A673 (cell line): ENCODE measurements at places on chromosomes 4 and X. TPM values are rescaled to one million over a fixed set of nuclear protein-coding genes. Genes with fewer than 3 reads are reported as not detected.

DNA sequence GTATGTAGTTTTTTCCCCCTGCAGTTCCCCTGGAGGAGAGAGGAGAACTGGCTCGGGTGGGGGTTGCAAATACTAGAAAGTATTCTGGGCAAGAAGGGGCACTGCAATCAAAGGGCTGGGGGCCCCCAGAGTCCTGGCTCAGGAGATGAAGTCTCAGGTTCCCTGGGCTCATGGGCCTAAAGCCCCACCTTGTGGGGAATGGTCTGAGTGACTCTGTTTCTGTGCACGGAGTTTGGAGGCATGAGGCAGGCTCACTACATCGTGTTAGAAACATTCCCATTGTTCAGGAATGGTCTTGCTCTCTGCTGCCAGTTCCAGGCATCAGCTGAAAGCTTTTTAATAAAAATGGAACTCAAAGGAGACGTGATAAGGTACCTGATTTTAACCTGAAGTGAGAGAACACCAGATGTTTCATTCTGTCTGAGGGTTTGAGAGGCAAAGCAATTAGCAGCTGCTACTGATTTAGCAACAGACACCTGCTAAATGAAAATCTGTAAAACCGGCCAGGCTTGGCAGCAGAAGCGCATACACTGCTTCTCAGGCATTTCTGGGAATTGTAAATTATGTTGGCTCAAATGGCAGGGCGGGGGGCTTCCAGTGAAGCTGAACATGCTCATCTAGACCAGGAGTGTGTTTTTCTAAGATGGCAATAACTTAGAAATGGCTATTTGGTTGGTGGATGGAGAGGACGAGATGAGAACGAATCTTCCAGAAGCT is 122.7 kb downstream of the TMEM164 start:
- H3K27me3 ChIP-seq: no peaks in the 10 kb centered on the region
- H3K27ac ChIP-seq: no peak overlapping the region
- H3K4me1 ChIP-seq: no peaks in the 10 kb centered on the region

- no peak overlapping the region for H3K27ac ChIP-seq
- H3K4me1 ChIP-seq: peaks cover 2% of the 10 kb centered on the region
- H3K36me3 ChIP-seq: no peaks in the 10 kb centered on the region
- H3K4me3 ChIP-seq: no peak overlapping the region
Measured at GRCh38 chr4:183330841-183331240, 8.6 kb upstream of the CLDN24 start.

DNA sequence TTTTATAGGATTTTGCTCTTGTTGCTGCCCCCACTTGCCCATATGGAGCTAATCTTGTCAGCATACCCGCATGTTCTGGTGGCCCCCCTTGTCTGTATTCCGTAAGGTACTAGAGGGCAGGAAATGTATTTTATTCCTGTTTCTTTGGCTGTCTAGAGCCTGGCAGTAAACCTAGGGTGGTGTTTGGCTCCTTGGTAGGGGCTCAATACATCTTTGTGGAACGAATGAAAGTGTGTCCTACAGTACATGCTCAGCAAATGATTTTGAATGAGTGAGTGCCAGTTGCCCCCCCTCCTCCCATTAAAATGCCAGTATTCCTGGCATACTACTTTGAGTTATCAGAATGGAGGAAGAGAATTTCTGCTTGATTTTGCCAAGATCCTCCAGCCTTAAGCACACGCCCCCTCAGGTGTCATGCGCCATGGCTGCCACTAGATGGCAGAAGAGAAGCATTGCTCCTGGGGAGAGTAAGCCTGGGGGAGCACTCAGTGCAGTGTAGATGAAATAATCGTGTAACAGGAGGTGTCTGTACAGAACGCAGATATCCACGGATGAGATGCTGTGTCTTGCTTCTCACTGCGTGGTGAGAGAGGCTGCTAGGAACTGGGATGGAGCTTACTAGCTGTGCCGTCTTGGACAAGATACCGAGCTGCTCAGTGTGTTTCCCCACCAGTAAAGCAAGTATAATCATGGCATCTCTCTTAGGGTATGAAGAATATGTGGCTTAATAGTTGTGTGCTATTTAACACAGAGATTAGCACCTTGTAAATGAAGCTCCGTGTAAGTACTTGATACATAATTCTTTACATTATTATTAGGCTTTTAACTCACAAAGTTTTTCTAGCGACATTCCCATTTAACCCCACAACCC is 17.2 kb upstream of the RNF212 start:
- H3K27me3 ChIP-seq: peaks cover 15% of the 10 kb centered on the region
- DNase-seq: peak; percentile 82
- no peaks in the 10 kb centered on the region for H3K36me3 ChIP-seq

GRCh38 chr4:52846502-52846901 is 15.6 kb upstream of the RASL11B start:
- no peak overlapping the region for H3K4me3 ChIP-seq
- H3K27ac ChIP-seq: no peak overlapping the region
- DNase-seq: no peak
- H3K4me1 ChIP-seq: no peaks in the 10 kb centered on the region

DNA sequence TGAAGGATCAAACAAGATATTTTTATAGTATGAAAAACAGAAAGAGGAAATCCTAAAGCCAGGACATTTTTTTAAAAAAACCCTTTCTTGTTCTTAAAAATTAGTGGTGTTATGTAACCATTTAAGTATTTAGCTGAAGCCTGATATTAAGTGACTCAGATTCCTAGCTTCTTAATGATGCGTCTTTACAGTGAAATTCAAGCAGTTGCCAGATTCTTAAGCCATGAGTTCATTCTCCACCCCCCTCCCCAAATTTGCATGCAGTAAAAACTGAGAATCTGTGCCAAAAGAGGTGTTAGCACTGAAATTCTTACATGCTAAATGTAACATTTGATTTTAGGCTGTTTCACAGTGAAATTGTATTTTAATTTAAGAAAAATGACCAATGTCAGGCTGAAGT is 180.8 kb downstream of the RAPGEF2 start:
- H3K27ac ChIP-seq: peak overlapping the region; percentile 73
- H3K4me1 ChIP-seq: peaks cover 57% of the 10 kb centered on the region
- DNase-seq: peak; percentile 91
- H3K27me3 ChIP-seq: no peaks in the 10 kb centered on the region
- H3K36me3 ChIP-seq: no peaks in the 10 kb centered on the region

- no peak for DNase-seq
- H3K27me3 ChIP-seq: peaks cover 60% of the 10 kb centered on the region
- H3K27ac ChIP-seq: no peak overlapping the region
- H3K36me3 ChIP-seq: no peaks in the 10 kb centered on the region
- H3K4me1 ChIP-seq: no peaks in the 10 kb centered on the region
- no peak overlapping the region for H3K4me3 ChIP-seq
Measured at GRCh38 chr4:8681391-8681790, 88.8 kb downstream of the CPZ start.

DNA sequence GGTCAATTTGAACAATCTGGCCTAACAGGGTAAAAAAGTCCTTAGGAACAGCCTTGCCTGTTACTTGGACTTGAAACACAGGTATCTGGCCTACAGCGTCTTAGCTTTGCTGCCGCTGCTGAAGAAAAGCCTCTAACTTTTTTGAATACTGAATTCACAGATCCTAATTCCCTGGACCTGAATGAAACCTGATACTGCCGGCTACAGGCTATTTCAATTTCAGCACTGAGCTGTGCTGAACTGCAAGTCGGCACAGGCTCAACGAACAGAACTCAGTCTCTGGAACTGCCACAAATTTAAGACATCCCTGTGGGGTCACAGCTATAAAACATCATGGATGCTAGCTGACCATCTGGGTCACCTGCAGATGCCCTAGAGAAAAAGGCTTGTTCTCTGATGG is 7.2 kb downstream of the NR0B1 start:
- H3K4me1 ChIP-seq: peaks cover 39% of the 10 kb centered on the region
- peak overlapping the region; percentile 16 for H3K4me3 ChIP-seq
- no peaks in the 10 kb centered on the region for H3K27me3 ChIP-seq
- peak; percentile 65 for DNase-seq
- H3K27ac ChIP-seq: peak overlapping the region; percentile 56
- peaks cover 28% of the 10 kb centered on the region for H3K36me3 ChIP-seq

DNA sequence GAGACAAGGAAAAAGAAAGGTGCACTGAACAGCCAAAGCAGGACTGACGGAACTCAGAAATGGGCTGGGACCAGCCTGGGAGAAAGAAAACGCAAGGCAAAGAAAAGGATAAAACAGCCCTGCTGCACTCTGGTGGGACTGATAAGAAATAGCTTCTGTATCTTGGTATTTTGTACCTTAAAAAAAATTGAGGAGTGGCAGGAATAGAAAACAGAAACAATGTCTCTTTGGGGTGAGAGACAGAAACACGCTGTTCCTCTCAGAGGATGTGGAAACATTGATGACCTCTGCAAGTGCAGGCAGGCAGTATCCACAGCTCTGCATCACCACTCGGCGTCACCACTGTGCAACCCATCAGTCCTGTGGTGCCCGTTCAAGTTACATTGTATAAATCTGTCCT is 152.5 kb upstream of the SPRY1 start:
- no peak overlapping the region for H3K4me3 ChIP-seq
- H3K27ac ChIP-seq: no peak overlapping the region
- no peaks in the 10 kb centered on the region for H3K36me3 ChIP-seq

DNA sequence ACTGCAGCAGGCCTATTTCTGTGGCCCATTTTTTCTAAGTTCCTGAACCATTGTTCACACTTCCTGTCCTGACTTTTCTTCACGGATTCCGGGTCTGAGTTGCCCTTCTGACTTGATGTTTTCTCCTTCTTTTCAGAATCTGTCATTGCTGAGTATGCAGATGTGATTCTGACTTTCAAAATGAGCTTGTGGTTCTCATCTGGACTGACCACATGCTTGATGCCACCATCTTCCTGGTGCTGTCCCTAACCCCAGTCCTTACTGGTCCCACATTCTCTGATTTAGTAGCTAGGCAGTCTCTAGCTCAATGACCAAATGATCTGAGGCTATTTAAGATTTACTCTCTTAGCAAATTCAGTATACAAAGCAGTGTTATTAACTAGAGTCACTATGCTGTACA is 822.3 kb upstream of the TENM3 start:
- H3K36me3 ChIP-seq: no peaks in the 10 kb centered on the region
- peaks cover 8% of the 10 kb centered on the region for H3K27me3 ChIP-seq
- DNase-seq: no peak

DNA sequence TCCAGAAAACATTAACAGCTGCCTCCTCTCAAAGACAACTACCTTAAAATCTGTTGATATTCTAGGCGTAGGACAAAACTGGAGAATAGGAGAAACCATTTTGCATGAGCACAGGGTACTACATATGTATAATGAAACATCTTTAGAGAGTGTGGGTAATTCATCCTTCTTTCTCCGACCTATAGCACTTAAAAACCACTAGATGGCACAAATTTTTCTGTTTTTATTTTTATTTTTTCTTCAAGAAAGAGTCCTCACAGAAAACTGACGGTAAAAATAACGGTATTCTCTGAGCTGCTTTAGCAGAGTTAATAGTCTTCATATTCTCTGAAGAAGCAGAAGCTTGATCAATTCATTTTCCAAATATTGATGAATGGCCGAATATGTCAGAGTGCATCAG is 14.6 kb downstream of the SMIM31 start:
- H3K27ac ChIP-seq: no peak overlapping the region
- no peaks in the 10 kb centered on the region for H3K36me3 ChIP-seq
- H3K4me3 ChIP-seq: no peak overlapping the region

- H3K4me3 ChIP-seq: peak overlapping the region; percentile 80
- peaks cover 5% of the 10 kb centered on the region for H3K4me1 ChIP-seq
- peaks cover 14% of the 10 kb centered on the region for H3K36me3 ChIP-seq
- DNase-seq: no peak
- H3K27me3 ChIP-seq: no peaks in the 10 kb centered on the region
Measured at GRCh38 chrX:101408532-101408841, 465 bp downstream of the HNRNPH2 start.

GRCh38 chrX:10119399-10119990 is 37.3 kb upstream of the CLCN4 start:
- peaks cover 28% of the 10 kb centered on the region for H3K36me3 ChIP-seq
- no peaks in the 10 kb centered on the region for H3K27me3 ChIP-seq
- DNase-seq: peak; percentile 81
- H3K4me1 ChIP-seq: no peaks in the 10 kb centered on the region
- H3K27ac ChIP-seq: no peak overlapping the region

- no peak overlapping the region for H3K4me3 ChIP-seq
- H3K4me1 ChIP-seq: peaks cover 19% of the 10 kb centered on the region
- H3K27me3 ChIP-seq: no peaks in the 10 kb centered on the region
- no peaks in the 10 kb centered on the region for H3K36me3 ChIP-seq
- peak overlapping the region; percentile 20 for H3K27ac ChIP-seq
- peak; percentile 43 for DNase-seq
Measured at GRCh38 chr4:169677150-169677748, 56.9 kb downstream of the CLCN3 start.

DNA sequence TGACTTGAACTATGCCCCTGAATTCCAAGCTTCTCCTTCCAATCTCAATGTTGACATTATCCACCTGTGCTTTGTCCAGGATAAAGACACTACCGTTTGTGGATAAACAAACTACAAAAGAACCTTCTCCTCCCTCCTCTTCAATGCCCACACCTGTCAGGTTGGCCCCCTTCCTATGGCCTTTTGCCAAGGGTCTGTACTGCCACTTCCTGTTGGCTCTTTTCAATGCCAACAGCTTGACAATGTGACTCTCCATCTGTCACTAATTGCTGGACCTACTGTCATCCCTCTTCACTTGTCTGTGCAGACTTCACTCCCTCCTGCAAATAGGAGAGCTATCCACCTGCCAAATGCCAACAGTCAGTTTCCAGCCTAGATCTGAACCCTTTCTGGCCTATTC is 35.8 kb upstream of the MID1 start:
- H3K4me1 ChIP-seq: no peaks in the 10 kb centered on the region
- H3K4me3 ChIP-seq: no peak overlapping the region
- H3K27me3 ChIP-seq: no peaks in the 10 kb centered on the region
- H3K36me3 ChIP-seq: no peaks in the 10 kb centered on the region
- DNase-seq: no peak

DNA sequence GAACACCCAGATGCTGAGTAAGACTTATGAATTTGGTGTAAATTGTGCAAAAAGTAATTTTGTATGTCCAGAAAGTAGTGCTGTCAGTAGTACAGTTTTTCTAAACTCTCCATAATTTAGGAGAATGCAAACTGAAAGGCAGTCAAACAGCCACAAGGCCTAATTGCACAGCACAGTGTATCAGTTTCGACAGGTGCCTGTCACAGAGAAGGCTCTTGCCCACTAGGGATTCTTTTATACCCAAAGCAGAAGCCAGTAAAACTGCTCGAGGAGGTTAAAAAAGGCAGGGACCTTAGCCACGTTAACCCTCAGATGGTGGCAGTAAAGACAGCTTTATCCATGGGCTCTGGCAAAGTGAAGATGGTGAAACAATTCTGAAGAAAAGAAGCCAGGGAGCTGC is 69.4 kb upstream of the GATB start:
- DNase-seq: no peak
- H3K36me3 ChIP-seq: no peaks in the 10 kb centered on the region
- no peak overlapping the region for H3K4me3 ChIP-seq
- H3K4me1 ChIP-seq: peaks cover 6% of the 10 kb centered on the region
- H3K27me3 ChIP-seq: no peaks in the 10 kb centered on the region
- no peak overlapping the region for H3K27ac ChIP-seq

Gene P2RY10
- total RNA-seq: not detected in 2 replicates

Gene IGFBP7
- not detected in 2 replicates for total RNA-seq

Gene IBSP
- total RNA-seq: not detected in 2 replicates

Gene MAGEE2
- total RNA-seq: not detected in 2 replicates

Gene FAM156B
- total RNA-seq: 18.3 and 21.8 TPM in 2 replicates

Gene ESX1
- total RNA-seq: not detected in 2 replicates

Gene FAM47E
- total RNA-seq: 0.21 TPM in 1 of 2 replicates, not detected in the other

Gene FRG2
- total RNA-seq: 67.1 and 79.1 TPM in 2 replicates

Gene CLCN4
- total RNA-seq: 1.7 and 1.8 TPM in 2 replicates

Gene DMRTC1
- total RNA-seq: not detected in 2 replicates

Gene ANTXR2
- total RNA-seq: 7.0 and 8.0 TPM in 2 replicates

Gene PLAC1
- 0.43 and 0.87 TPM in 2 replicates for total RNA-seq

Gene CACNA1F
- total RNA-seq: not detected in 2 replicates

Gene ASB5
- not detected in 2 replicates for total RNA-seq
